NCI-H1436 (cell line): ENCODE measurements at places on chromosomes 11 and 22.

GRCh38 chr11:131626788-131627187, 256.4 kb downstream of the NTM start:
- no peak for DNase-seq

GRCh38 chr11:58567889-58568512, 7.7 kb downstream of the LPXN start:
- DNase-seq = peak; percentile 29

DNA sequence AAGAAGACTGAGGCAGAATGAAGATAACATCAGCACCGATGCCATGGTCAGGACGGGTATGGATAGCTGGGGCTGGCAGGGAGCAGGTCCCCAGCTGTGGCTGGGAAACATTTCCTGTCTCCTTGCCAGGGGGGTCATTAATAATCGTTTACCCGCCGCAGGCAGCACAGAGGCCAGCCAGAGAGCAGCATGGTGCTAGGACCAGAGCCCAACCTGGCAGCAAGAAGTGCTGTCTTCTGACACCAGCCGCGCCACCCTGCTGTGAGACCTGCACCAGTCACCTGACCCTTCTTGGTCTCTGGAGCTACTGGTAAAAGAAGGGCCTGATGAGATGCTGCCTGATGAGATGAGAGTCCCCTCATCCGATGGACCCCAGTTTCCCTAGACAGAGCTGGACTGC, 36.3 kb downstream of the PDE2A start:
- no peak for DNase-seq

GRCh38 chr11:95908826-95909225, 15.1 kb downstream of the MTMR2 start:
- DNase-seq = no peak

DNA sequence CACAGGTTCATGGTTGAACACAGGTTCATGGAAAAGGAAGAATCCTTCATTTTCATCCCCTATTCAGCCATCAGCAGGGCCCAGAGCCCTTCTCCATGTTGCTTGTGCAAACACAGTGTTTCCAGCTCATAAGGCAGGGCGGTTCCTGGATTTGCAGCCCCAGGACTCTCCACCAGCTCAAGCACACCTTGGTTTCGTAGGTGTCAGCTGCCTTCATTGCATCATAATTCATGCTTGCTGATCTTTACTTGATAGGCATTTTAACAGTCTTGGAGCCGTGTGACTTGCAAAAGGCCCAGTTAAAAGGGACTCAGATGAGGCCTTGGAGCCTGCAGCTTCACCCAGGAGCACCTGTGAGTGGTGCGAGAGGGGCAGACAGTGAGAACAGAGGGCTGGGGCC, 318.1 kb upstream of the B3GAT1 start:
- no peak for DNase-seq

DNA sequence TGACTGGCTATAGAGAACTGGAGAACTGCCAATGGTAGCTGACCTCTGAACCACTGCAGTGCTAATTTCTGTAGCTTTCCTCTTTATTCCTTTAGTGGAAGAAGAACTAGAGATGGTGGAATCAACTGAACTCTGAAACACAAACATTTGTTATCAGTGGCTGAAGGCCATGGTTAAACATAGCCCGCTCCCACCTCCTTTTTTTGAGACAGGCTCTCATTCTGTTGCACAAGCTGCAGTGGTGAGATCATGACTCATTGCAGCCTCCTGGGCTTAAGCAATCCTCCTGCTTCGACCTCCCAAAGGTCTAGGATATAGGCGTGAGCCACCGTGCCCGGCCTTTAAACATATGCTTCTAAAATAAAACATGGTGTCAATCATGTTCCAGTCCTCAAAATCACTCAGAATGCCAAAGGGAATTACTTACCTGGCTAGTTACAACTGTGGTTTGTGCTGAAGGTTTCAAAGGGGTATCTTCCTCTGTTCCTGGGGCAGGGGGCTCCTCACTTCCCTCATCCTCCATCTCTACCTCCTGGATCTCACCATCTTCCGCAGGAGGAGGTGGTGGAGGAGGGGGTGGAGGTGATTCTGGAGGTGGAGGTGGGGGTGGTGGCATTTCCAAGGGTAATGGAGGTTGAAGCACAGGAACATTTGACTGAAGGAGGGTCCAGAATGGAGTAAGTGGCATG, 9.0 kb upstream of the AGBL2 start:
- DNase-seq = no peak

DNA sequence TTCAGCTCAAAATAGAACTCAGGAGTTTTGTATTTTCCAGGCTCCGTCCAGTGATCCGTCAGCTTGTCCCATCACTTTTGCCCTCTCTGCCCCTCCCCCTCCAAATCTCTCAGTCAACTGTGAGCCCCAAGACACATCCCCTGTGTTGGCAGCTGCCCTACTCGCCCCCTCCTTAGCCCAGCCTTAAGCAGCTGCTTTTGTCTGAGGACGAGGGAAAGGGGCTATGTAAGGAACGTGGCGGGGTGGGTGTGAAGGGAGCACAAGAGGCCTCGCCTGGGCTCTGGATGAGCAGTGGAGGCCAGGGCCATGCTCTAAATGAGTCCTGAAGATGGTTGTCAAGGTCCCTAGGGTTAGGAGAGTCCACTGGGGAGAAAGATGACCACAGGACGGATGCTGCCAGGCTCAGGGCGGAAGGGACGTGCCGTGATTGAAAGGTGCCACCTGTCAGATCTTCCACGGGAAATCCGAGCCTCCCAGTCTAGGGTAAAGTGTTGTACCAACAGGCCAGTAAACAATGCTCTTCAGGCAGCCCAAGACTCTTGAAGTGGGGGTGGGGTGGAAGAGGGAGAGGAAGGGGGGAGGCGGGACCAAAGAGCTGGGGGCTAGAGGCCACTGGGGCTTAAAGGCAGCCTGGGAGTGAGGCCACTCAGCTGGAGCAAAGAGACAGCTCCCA, at the start of gene SMTNL1:
Gene SMTNL1 (plus strand): TSS at position 649 of the 673 bp plus-strand sequence. CDS start 5,048 bp downstream, outside the sequence.
- no peak for DNase-seq

GRCh38 chr11:76566811-76567210, 103.7 kb downstream of the LRRC32 start:
- DNase-seq = no peak

GRCh38 chr11:99766811-99767210, 746.1 kb downstream of the CNTN5 start:
- DNase-seq = no peak

- no peak for DNase-seq
Measured at GRCh38 chr22:41862530-41863266, 29.8 kb downstream of the SREBF2 start.

DNA sequence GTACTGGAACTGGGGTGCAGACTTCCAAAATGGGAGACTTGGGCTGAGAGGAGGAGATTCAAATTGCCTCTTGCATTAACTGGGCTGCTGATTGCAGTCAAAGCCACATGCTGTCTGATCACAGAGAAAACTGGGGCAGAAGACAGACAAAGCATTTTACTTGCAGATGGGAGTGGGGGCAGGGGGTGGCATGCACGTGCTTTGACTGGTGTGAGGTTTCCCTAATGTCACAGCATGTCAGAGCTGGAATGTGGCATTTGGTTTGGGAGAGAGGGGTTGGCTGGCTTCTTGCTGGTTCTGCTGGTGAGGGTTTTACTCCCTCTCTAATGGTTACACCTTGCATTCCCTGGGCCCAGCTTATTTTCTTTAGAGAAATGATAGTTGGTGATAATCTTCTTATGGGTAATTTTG, 2.9 kb downstream of the TUB start:
- DNase-seq = no peak

DNA sequence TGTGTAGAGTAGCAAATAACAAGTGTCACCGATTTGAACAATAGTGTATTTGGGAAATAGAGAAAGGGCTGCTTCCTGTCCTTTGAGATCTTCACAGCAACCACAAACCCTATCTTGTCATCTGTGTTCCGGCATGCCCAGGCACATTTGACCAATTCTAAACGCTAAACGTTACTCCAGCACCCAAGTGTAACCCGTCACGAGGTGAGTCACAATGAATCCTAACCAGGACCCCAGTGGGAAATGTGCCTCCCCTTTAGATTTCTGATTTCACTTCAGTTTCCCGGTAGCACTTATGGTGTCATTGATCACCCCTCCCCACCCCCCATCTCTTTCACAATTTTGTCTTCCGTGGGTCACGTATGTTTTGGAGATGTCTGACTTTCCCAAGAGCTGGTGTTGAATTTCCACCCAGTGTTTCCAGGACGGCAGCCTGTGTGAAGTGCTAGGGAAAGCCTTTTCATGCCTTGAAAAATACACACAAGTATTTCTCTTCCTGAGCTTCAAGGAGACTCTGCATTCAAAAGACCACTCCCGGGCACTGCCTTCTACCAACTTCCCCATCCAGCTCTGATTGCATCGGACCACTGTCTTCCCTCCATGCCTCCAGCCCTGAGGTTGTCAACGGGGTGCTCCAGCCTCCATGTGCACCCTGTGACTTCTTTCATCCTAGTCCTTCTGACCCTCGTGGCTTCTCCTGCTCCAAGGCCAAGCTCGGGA, 10.5 kb upstream of the C11orf24 start:
- DNase-seq = no peak

DNA sequence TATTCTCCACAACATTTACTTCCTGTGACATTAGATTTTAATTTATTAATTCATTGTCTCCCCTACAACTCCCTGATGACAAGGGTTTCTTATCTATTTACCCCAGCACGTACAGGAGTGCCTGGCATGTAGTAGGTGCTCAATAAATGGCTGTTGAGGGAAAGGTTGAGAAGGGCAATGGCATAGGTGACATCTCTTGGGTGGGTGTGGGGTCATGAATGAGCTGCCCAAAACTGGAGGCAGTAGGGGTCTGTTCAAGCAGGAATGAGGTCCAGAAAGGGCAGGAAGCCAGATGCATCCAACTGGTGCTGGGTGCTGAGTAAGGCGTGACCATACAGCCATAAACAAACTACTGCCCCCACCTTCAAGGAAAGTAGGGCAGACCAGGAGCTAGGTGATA, 2.8 kb downstream of the VWCE start:
- DNase-seq = no peak

DNA sequence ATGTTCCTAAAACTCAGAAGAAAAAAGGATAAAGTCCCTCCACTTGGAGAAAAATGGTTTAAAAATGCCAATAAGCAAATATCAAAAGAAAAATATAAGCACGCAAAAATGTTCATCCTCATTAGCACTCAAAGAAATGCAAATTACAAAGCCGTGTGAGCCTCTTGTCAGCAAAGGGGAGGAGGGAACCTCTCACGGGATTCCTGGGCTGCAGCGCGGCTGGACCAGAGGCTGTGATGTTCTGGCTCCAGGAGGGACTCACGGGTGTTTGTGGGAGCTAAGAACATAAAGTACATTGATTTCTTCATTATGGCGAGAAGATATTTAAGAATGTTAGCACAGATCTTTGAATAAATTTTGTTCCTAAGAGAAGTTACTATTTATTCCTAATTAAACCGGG, 1451.2 kb downstream of the BRD1 start:
- no peak for DNase-seq

- no peak for DNase-seq
Measured at GRCh38 chr22:30354644-30355043, 2.0 kb downstream of the SF3A1 start.

DNA sequence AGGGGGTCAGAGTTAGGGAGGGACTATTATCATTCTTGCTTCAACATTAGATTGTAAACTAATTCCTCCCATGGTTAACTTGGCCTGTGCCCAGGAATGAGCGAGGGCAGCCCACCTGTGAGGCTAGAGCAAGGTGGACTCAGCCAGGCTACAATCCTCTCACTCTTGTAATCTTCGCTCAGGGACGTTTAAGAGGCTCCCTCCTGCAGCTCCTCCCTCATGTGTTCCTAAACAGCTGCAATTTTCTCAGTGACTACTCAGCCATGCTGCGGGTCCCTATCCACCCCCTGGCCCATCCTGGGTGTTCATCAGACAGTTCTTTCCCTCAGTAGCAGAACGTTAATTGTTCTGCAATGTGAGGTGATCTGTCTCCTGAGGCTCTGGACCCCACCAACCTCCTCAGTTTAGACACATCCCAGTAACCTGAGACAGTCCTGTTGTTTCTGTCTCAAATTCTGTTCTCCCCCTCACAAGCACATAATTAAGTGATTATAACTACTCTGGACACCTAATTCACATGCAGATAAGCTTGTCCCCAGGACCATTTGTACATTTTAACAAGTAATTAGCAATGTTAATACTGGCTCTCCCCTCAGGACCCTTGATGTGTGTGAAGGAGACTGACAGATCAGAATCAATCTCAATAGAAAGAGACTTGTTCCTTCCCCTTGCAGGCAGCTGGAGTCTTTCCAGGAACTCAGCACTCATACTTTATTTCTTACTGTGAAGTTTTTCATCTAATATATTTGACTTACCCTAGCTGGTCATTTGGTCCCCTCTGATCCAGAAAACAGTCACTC, 337.2 kb upstream of the B3GAT1 start:
- no peak for DNase-seq

- no peak for DNase-seq
Measured at GRCh38 chr11:72238492-72239312, 5.3 kb downstream of the PHOX2A start.

- DNase-seq = no peak
Measured at GRCh38 chr11:79089601-79090000, 351.2 kb downstream of the TENM4 start.

- DNase-seq = no peak
Measured at GRCh38 chr11:27085605-27086004, 45.0 kb downstream of the BBOX1 start.
